ENCODE measurements at places on chromosomes 1 and 21. TPM values are rescaled to one million over a fixed set of nuclear protein-coding genes. Genes with fewer than 3 reads are reported as not detected.

The EDN2 gene
- not detected for total RNA-seq

The TLCD4 gene
- total RNA-seq = 7.5 TPM

The ARMH1 gene
- total RNA-seq = 1.0 TPM

The METTL18 gene
- total RNA-seq = 6.9 TPM

The LSM10 gene
- 10.2 TPM for total RNA-seq
